Natural killer cell (primary cell): ENCODE measurements at places on chromosomes 1 and 21. TPM values are rescaled to one million over a fixed set of nuclear protein-coding genes. Genes with fewer than 3 reads are reported as not detected.

The ITLN2 gene
- total RNA-seq = not detected

The UMODL1 gene
- not detected for total RNA-seq

The TEDDM1 gene
- total RNA-seq = not detected

The LCE1C gene
- total RNA-seq = not detected

The DEDD gene
- 43.0 TPM for total RNA-seq
